AG04450 (cell line): ENCODE measurements at places on chromosomes 7 and 10.

DNA sequence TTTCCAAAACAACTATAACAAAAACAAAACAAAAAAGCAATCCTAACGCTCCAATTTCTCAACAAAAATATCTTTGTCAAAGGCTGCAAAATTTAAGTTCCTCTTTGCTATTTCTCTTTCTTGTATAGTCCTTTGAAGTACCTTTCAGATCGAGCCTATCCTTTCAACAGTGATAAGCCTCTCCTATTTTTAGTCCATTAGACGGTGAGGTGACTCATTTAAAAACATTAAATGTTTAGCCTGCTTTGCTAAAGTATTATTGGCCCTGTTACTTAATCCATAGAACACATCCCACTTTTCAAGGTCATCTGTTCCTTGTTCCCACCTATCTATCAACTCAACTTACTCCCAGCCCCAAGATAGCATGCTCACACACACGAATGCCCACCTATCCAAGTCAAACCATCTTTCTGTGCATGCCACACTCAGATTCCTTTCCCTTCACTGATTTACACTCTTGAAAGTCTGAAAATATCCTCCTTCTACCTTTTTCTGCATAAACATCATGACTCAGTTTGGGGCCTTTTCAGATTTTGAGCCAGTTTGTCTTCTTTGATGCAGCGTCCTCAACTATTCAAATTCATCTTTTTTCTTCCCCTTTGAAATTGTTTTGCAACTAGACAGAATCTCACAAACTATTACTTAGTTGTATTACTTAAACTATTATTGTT lies 224.9 kb upstream of the TMEM229A start:
- no peak for DNase-seq

DNA sequence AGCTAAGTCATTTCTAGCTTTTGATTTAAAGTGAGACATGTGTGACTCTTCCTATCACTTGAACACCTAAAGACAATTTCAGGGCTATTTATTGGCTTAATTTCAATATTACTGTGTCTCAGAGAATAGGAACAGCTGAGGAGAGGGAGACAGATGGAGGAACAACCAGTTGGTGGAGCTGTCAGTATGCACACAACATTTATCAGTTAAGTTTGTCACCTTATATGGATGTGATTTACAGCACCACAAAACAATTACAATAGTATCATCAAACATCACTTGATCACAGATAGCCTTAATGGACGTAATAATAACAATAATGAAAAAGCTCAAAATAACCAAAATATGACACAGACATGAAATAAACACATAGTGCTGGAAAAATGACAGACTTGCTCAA lies 129.6 kb downstream of the NPSR1 start:
- DNase-seq, result no peak

DNA sequence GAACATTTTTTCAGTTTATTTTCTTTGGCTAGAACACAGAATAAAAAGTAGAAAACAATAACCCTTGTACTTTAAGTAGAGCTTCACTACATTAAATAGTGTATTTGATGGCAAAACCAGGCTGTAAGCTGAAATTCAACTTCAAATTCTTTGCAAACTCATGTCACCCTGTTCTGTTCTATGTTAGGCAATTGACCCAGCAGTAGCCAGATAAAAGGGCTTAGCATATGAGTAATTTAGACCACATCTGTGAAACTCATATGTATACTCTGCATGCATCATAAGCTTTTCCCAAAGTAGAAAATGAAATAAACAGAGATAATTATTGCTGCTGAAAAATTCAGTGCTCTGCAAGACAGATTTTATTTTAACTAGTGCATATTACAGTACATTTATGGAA lies 150.2 kb downstream of the GNAI1 start:
- DNase-seq, result peak; percentile 70

GRCh38 chr10:19847321-19847720 lies 31.1 kb downstream of the PLXDC2 start:
- peak; percentile 10 for DNase-seq

DNA sequence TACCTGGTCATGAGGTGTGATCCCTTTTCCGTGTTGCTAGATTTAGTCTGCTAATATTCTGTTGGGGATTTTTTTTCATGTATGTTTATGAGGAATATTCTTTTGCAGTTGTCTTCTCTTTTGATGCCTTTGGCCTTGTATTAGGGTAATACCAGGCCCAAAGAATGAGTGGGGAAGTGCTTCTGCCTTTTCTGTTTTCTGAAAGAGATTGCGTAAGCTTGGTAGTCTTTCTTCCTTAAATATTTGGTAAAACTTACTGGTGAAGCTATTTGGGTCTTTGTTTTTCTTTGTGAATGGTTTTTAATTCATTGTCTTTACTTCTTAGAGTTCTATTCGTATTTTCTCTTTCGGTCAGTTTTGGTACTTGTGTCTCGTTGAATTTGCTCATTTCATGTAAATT lies 51.1 kb downstream of the SHH start:
- no peak for DNase-seq

GRCh38 chr10:73836427-73836980 lies 25.1 kb upstream of the NDST2 start:
- DNase-seq, result no peak
